ENCODE measurements at places on chromosomes 1 and 21.

DNA sequence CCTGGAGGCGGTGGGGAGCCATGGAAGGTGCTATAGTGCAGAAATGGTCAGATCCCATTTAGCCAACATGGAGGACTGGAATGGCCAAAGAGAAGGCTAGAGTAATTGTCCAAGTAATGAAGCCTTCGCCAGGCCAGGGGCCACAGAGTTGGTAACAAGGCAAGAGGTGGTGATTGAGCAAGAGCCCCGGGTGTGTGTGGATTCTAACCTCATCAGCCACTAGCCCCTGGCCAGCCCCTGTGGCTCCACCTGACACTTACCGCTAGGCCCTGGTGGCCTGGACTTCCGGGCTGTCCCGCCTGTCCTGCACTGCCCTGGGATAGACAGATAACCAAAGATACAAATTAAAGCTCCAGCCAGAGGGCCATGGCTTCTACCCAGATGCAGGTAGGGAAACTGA lies 9.9 kb downstream of the COL9A2 start:
- no peak for DNase-seq

- DNase-seq = peak; percentile 24
Measured at GRCh38 chr1:185974367-185975170, 240.4 kb downstream of the HMCN1 start.

DNA sequence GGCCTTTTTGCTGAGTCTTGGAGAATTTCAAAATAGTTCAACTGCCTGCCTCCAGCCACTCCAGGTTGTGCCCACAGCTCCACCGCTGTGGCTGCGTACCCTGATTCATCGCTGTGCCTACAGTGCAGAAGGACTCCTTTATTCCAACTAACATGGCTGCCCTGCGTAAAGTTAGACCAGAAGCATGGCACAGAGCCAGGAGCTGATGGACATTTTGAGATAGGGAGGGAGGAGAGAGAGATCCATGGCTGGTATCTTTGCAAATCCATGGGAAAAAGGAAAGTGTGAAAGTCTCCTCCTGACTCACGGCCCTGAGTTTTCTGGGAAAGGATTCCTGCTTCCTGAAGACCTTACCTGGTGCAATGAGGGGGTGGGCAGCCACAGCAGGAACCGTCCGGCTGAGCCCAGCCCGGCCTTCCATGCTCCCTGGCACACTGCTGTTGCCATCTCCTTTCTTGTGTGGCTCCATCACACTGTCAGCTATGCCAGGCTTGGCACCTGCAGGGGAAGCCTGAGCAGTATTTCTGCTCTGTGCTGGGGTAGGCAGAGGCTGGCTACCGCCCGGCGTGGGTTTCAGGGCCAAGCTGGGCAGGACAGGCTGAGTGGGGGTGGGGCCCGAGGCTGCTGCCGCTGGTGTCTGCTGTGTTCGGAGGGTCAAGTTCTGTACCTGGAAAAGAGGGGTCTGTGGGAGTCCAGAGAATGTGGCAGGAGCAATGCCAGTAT lies 46.0 kb upstream of the A3GALT2 start:
- DNase-seq = no peak

- peak; percentile 57 for DNase-seq
Measured at GRCh38 chr1:1763657-1764621, 14.3 kb downstream of the NADK start.

DNA sequence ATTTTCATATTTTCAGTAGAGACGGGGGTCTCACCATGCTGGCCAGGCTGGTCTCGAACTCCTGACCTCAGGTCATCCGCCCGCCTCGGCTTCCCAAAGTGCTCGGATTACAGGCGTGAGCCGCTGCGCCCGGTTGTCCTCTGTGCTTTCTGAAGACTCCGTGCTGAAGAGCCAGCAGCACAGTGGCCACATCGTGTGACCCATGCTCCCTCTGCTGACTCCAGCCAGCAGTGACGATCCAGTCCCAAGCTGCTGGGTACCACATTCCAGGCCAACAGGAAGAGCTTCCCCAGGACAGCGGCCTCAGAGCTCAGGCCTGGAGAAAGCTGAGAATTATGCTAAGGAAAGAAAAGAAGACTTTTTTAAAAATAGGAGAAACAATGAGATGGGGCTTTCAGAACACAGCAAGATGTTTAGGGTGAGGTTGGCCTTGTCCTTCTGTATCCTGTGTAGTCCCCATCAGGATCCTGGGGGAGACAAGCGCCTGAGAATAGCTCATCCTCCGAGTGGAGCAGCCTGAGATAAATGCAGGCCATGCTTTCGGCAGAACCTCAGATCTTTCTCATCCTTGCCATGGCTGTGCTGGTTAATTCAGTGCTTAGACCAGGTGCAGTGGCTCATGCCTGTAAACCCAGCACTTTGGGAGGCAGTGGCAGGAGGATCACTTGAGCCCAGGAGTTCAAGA lies 207.1 kb downstream of the SLC35F3 start:
- peak; percentile 21 for DNase-seq

- DNase-seq = no peak
Measured at GRCh38 chr1:198598796-198599321, 40.0 kb upstream of the PTPRC start.

DNA sequence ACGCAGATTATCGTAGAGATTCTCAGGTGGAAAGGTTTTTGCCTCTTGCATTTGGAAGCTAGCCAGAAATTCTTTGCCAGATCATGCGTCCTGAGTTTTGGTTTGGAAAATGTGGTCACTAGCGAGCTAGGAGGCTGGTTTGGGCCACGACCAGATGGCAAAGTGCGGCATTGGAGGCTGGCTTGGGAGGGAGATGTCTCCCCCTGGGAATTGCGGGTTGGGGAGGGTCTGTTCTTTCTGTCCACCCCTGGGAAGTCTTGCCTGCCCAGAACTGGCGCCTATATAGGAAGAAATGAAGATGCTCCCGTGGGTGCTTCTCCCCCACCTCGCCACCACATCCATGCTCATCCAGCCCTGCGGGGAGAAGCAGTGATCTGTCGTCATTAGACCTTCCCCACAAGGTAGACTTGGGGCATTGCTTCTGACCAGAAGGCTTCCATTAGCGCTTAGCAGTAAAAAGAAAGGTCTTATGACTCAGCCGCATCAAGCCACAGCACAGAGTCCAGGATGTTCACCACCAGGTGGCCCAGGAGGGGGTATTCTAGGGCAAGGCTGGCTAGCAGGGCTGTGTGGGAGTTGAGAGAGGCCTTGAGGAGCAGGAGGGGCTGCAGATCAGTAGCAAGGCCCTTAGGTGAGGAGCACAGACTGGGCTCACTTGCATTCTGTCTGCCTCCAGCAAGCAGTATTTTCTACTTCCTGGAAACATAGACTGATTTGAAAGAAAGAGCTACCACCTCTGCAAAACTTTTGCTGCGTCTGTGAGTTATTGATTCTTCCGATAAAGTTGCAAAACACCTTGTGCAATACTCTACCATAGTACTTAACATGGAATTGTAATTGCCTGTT lies 1.5 kb upstream of the PTP4A2 start:
- DNase-seq = peak; percentile 66

DNA sequence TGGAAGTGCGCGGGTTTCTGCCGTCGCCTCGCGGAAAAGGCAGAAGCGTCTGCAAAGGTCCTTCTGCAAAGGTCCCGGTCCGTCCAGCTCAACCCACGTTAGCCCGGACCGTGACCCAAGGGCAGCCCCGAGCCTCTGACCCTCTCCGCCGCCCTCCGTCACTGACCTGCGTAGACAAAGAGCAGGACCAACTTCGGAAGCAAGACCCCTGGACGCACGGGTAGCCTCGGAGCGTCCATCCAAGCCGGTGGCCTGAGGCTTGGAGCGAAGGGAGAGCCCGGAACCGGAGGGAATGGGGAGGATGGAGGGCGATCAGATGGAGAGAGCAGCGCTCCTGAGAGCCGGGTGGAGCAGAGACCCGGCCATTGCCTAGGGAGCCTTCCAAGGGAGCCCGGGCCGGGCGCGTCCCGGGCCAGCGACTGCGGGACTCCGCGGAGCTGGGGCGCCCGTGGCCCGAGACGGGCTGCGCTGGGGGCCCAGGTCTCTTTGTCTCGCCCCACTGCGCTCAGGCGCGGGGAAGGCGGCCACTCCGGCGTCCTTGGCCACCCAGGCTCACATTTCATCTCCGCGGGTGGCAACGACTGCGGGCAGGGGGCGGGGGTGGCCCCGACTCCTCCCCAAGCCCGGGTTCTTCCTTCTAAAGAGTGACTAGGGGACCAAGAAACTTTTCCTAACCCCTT lies at the start of gene CYYR1:
CYYR1 (minus strand) TSS at position 585 of the 680 bp plus-strand sequence; CDS start at position 239, 346 bp downstream.
- peak; percentile 5 for DNase-seq

DNA sequence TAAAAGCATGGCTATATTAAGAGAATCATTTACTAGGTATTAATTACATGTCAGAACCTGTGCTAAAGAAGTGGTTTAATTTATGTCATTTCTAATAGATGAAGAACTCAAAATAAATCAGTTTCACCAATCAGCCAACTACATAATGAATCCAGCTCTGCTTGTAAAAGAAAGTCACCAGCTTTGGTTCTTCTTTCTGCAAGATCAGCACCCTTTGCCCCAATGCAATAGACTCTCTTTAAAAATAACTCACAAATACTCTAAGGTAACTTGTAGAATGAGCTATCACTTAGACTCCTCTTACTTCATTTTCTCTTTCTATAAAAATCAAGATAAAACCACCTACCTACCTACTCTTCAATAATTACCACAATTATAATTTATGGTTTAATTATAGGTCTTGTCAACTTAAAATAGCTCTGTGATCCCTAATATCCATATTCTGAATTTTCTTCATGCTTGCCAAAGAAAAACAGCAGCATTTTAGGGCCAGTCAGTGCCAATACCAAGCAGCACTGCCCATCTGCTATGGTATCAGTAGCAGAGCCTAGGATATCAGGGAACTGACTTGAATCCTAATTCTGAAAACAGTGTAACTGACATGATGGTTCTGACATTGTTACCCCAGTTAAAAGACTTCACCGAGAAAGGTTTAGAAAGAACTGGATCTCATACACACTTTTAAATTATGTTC lies 11.3 kb downstream of the SLC19A2 start:
- no peak for DNase-seq

- no peak for DNase-seq
Measured at GRCh38 chr1:240784776-240785175, 172.8 kb upstream of the GREM2 start.

DNA sequence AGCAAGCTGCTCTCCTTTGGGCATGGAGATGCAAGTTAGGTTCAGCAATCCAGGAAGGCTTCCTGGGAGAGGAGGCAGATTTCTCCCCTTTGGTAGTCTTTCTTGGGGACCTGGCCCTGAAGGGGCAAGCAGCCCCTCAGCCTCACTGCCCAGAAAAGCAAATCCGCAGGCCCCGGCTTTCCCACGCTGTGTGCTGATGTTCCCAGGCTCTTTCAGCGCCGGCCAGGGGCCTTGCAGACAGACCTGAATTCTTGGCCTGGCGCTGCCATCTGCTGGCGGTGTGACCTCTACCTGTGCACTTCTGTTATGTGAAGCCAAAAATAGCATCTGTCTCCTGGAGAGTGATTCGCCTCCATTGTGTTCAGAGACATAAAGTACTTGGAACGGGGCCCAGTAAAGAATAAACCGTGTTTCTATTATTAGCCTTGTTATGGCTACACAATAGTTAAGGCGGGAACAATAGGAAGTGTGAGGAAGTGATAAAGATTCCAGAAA lies 64.8 kb downstream of the ALPL start:
- DNase-seq = peak; percentile 61

DNA sequence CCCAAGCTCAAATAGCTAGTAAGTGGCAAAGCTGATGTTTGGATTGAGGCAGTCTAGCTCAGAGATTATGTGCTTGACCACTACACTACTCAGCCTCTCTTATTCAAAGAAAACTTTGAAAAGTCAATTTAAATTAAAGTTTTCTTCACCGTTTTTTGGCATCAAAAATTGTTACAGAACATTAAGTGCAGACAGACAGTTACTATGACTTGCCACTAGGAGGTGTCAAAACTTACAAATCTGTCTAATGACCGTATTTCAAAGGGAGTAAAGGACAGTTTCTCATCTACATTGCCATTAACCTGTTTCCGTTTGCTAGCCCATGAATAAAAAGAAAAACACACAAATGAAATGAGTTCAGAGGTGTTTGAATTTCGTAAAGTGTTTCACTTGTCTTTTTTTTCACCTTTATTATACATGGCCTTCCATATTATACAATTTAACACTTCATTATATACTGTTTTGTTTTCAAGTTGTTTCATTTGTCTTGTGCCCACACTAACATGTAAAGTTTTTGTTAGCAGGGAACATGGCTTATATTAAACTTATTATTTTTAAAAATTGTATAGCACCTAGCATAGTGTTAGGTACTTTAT lies 57.4 kb upstream of the MTF2 start:
- DNase-seq = peak; percentile 62

GRCh38 chr1:40665335-40666171 lies at the start of gene RIMS3:
RIMS3 (minus strand) TSS chr1:40665682; CDS start chr1:40641925, 23,757 bp downstream.
- DNase-seq = peak; percentile 18

GRCh38 chr1:155091071-155092051 lies 12.7 kb downstream of the EFNA3 start:
- peak; percentile 38 for DNase-seq

DNA sequence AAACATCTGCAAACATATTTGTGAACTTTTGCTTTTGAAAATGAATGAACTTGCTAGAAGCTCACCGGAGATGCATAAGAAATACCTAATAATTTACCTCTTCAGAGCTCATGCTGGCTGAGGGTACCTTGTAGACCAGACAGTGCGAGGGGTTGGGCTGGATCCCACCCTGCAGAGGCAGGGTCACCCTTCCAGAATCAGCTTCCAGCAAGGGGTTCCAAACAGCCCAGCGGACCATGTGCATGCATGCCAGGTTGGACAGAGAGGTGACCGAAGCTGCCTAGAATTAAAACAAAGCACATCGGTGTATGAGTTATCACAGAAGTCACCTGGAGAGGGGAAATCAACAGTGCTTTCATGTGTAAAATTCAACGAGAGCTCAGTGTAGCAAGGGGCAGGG lies 59.2 kb downstream of the NPHP4 start:
- DNase-seq = no peak

- DNase-seq = peak; percentile 48
Measured at GRCh38 chr1:19661721-19662228, 2.9 kb upstream of the HTR6 start.

GRCh38 chr1:112011202-112011601 lies 21.7 kb upstream of the KCND3 start:
- peak; percentile 73 for DNase-seq

GRCh38 chr1:56972976-56973375 lies 7.2 kb upstream of the C8B start:
- peak; percentile 77 for DNase-seq

- peak; percentile 82 for DNase-seq
Measured at GRCh38 chr1:11693024-11693590, 1.6 kb downstream of the DRAXIN start.

GRCh38 chr21:14453339-14454015 lies 70.5 kb upstream of the HSPA13 start:
- no peak for DNase-seq

GRCh38 chr1:208951908-208952307 lies 631.6 kb upstream of the CAMK1G start:
- no peak for DNase-seq

DNA sequence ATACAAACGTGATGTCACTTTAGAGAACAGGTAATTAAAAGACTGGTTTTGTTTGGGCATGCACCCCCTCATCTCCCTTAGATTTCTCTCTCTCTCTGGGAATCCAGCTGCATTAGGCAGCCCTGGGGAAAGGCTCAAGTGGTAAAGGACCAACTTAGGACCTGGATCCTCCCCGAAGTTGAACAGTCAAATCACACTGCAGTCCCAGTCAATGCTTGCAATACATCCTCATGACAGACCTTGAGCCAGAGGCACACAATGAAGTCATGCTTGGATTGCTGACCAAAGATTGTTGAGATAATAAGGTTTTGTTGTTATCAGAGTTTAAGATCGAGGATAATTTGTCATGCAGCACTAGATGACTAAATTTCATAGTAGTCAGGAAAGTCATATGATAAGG lies 1285.8 kb upstream of the NCAM2 start:
- DNase-seq = no peak

All from AG10803 (cell line).